ENCODE measurements at places on chromosomes 11 and 22. TPM values are rescaled to one million over a fixed set of nuclear protein-coding genes. Genes with fewer than 3 reads are reported as not detected.

CD3D gene
- not detected for polyA plus RNA-seq

KIF18A gene
- 1.8 TPM for polyA plus RNA-seq

ZC3H12C gene
- 2.5 TPM for polyA plus RNA-seq

WBP2NL gene
- polyA plus RNA-seq: 0.61 TPM

YAP1 gene
- polyA plus RNA-seq: 6.4 TPM

TEAD1 gene
- 32.4 TPM for polyA plus RNA-seq

PPFIBP2 gene
- polyA plus RNA-seq: 13.1 TPM

UBQLNL gene
- not detected for polyA plus RNA-seq

TRIM22 gene
- 4.5 TPM for polyA plus RNA-seq

SDHD gene
- 68.0 TPM for polyA plus RNA-seq

LMO1 gene
- polyA plus RNA-seq: 0.93 TPM

SYNGR1 gene
- 55.1 TPM for polyA plus RNA-seq

OR51B2 gene
- polyA plus RNA-seq: not detected

ALKBH8 gene
- 2.2 TPM for polyA plus RNA-seq

SCARF2 gene
- 1.9 TPM for polyA plus RNA-seq

PGA3 gene
- 0.24 TPM for polyA plus RNA-seq

SLC17A6 gene
- 0.41 TPM for polyA plus RNA-seq

TNNI2 gene
- polyA plus RNA-seq: not detected

LRRC56 gene
- 5.4 TPM for polyA plus RNA-seq

MORC2 gene
- polyA plus RNA-seq: 32.1 TPM
